ENCODE measurements at places on chromosomes 6 and 20.

GRCh38 chr6:165854061-165854862 is 191.2 kb upstream of the PDE10A start:
- no peak for DNase-seq

- DNase-seq = no peak
Observed at GRCh38 chr6:33414592-33415271, 3.2 kb downstream of the CUTA start.

DNA sequence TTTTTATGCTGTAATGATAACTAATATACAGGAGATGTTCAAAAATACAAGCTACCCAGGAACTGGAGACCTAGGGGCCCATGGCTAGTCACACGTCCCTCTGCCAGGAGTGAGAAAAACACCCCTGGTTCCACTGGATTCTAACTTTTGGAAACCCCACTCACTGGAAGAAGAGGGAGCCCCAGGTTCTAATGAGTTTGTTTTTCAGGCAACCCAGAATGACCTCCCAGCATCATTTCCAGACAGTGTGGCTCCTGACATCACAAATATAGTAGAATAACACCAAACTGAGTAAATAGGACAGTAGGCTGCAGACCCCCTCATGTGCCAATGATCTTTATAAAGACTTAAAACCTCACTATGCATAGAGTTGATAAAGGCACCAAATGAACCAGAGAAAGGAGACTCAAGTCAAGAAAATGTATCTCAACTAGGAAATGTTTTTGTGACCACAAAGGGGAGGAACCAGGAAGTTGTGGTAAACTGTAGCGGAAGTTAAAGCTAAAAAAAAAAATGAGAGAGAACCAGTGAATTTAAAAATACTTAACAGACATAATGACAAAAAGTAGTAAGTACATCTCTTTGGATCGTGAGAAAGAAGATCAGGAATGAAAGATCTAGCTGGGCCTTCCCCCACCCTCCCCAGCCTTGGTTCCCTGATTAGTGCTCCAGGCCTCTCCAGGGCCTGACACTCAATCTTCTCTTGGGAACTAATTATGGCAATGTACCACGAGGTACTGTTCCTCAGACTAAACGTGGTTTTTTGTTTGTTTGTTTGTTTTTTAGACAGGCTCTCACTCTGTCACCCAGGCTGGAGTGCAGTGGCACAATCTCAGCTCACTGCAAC is 19.8 kb downstream of the HLA-E start:
- no peak for DNase-seq

- no peak for DNase-seq
Observed at GRCh38 chr6:26205625-26206574, 118.7 kb downstream of the HFE start.

GRCh38 chr20:21096321-21097043 is 9.7 kb downstream of the LINC00237 start:
- no peak for DNase-seq

- no peak for DNase-seq
Observed at GRCh38 chr20:19024296-19025035, 188.0 kb upstream of the SLC24A3 start.

Measured in activated T-cell treated with anti-CD3 and anti-CD28 coated beads for 4 hours (primary cell).